Aorta (tissue), 5 donors: ENCODE measurements at places on chromosomes 2 and 18. TPM values are rescaled to one million over a fixed set of nuclear protein-coding genes. Genes with fewer than 3 reads are reported as not detected.

GRCh38 chr2:126787289-126787688, 111.4 kb upstream of the TEX51 start:
- DNase-seq, result no peak
- H3K27me3 ChIP-seq, result no peaks in the 10 kb centered on the region
- no peak overlapping the region for H3K27ac ChIP-seq

GRCh38 chr18:60649107-60649506, 276.5 kb upstream of the MC4R start:
- H3K4me3 ChIP-seq, result no peak overlapping the region
- H3K27me3 ChIP-seq, result no peaks in the 10 kb centered on the region
- H3K27ac ChIP-seq, result no peak overlapping the region
- no peaks in the 10 kb centered on the region for H3K4me1 ChIP-seq

DNA sequence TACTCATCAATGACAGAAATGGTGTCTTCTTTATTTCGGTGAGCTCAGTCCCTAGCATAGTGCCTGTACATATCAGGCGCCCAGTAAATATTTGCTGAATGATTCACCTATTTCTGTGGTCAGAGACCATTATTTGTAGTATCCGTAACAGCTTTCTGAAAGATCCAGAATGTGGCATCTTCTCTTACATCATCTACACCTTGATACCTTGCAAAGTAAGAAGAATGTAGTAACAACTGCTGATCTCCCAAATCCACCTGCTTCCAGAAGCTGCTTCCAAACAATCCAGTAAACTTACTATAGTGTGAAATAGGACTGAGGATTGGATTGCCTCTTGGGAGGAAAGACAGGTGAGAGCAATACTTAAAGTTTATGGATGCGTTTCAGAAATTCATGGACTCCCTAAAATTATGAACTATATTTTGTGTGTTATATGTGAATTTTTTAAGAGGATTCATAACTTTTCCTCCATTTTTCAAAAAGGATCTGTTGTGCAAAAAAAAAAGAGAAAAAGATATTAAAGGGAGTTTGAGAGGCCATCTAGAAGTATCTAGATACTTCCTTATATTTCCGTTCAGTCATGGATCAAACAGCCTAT, 945 bp upstream of the ASXL2 start:
- H3K36me3 ChIP-seq, result no peaks in the 10 kb centered on the region
- H3K27me3 ChIP-seq, result no peaks in the 10 kb centered on the region
- H3K4me3 ChIP-seq, result no peak overlapping the region
- H3K27ac ChIP-seq, result no peak overlapping the region

The RGPD3 gene
- not detected for total RNA-seq

- DNase-seq, result peak; percentile 13
- H3K4me3 ChIP-seq, result no peak overlapping the region
- H3K27me3 ChIP-seq, result no peaks in the 10 kb centered on the region
- H3K36me3 ChIP-seq, result no peaks in the 10 kb centered on the region
- H3K27ac ChIP-seq, result no peak overlapping the region
- no peaks in the 10 kb centered on the region for H3K4me1 ChIP-seq
Observed at GRCh38 chr2:230912046-230912445, 13.0 kb downstream of the GPR55 start.

GRCh38 chr2:237998530-237998929, 31.7 kb downstream of the UBE2F start:
- no peak overlapping the region for H3K27ac ChIP-seq
- peaks cover 5% of the 10 kb centered on the region for H3K4me1 ChIP-seq
- no peak for DNase-seq
- no peaks in the 10 kb centered on the region for H3K36me3 ChIP-seq
- H3K4me3 ChIP-seq, result no peak overlapping the region

GRCh38 chr2:235636546-235636945, 142.7 kb downstream of the AGAP1 start:
- no peaks in the 10 kb centered on the region for H3K4me1 ChIP-seq
- no peak overlapping the region for H3K4me3 ChIP-seq
- no peak for DNase-seq
- no peak overlapping the region for H3K27ac ChIP-seq
- no peaks in the 10 kb centered on the region for H3K27me3 ChIP-seq

The FOSL2 gene
- total RNA-seq, result 184 TPM

GRCh38 chr2:221025398-221025797, 546.7 kb downstream of the EPHA4 start:
- no peaks in the 10 kb centered on the region for H3K36me3 ChIP-seq
- no peak overlapping the region for H3K27ac ChIP-seq
- DNase-seq, result no peak
- no peaks in the 10 kb centered on the region for H3K27me3 ChIP-seq
- no peak overlapping the region for H3K4me3 ChIP-seq
- H3K4me1 ChIP-seq, result no peaks in the 10 kb centered on the region

DNA sequence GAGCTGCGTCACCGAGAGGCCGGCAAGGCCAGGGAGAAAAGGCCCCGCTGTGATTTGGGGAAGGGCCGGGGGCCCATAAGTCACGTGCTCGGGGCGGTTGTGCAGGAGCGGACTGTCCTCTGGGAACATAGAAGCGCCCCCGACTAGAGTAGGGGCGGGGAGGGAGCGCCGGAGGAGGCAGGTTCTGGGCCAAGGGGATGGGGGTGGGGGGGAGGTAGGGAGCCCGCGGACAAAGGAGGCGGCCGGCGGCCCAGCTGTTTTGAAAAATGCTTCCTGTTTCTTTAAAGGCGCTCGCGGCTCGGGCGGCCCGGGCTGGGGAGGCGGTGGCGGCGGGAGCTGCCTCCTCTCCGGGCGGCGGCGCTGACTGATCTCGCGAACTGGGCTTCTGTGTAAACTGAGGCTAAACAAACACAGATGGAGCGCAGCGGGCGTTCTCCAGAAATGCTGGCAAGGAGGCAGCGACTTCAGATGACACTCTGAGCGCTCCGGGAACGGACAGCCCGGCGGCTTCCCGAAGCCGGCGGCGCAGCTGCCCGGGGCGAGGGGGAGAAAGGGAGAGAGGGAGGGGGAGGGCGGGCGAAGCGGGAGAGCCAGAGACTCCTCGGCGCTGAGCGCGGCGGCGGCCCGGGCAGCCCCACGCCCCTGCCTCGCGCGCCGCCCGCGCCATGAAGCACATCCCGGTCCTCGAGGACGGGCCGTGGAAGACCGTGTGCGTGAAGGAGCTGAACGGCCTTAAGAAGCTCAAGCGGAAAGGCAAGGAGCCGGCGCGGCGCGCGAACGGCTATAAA, at the start of gene ATOH8:
ATOH8 (plus strand) TSS at position 467 of the 788 bp plus-strand sequence; CDS start at position 666, 199 bp downstream.
- peak within 1 kb of the TSS; percentile 88 for H3K27ac ChIP-seq
- no peaks in the 10 kb centered on the region for H3K36me3 ChIP-seq
- peak; percentile 93 for DNase-seq

GRCh38 chr2:105521176-105521575, 122.3 kb upstream of the FHL2 start:
- no peak overlapping the region for H3K4me3 ChIP-seq
- no peaks in the 10 kb centered on the region for H3K4me1 ChIP-seq
- no peaks in the 10 kb centered on the region for H3K27me3 ChIP-seq
- no peaks in the 10 kb centered on the region for H3K36me3 ChIP-seq
- no peak for DNase-seq

The GATA6 gene
- 28.7 TPM for total RNA-seq

DNA sequence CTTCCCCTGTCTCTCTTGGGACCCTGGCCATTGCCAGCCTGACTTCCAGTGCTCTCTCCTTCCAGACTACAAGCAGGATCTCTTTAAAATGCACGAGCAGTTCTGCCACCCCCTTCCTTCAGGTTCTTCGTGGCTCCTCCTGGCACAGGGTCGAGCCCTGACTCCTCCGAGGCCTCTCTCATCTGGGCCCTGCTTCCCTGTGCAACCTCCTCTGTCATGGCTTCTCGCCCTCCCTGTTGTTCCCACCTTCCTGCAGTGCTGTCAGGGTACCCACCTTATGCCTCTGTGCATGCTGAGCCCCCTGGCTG, 56.7 kb upstream of the RPL31 start:
- no peak overlapping the region for H3K27ac ChIP-seq
- DNase-seq, result no peak
- no peaks in the 10 kb centered on the region for H3K36me3 ChIP-seq
- no peak overlapping the region for H3K4me3 ChIP-seq

The OXER1 gene
- total RNA-seq, result 2.2 TPM

The GKN2 gene
- total RNA-seq, result not detected

GRCh38 chr18:30044496-30044895, 998.0 kb downstream of the DSC3 start:
- no peaks in the 10 kb centered on the region for H3K4me1 ChIP-seq
- H3K27ac ChIP-seq, result no peak overlapping the region
- H3K36me3 ChIP-seq, result no peaks in the 10 kb centered on the region
- H3K4me3 ChIP-seq, result no peak overlapping the region
- no peaks in the 10 kb centered on the region for H3K27me3 ChIP-seq

DNA sequence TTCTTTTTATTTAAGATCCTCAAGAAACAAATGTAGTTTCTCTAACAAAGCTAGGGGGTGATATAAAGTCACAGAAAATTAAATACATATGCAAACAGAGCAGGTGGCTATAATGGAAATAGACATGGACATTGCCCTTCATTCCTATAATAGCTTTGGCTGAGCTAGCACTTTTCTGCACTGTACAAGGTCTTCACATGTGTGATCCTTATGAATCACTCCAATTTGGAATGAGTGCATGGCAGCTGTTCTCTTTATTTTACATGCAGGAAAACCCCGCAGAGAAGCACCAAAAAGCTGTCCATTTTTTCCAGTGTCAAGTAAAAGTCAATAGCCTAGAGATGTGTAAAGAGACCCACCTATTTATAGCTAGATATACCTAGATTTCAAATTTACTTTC, 747.4 kb upstream of the SLC8A1 start:
- no peak for DNase-seq
- H3K4me3 ChIP-seq, result no peak overlapping the region
- no peak overlapping the region for H3K27ac ChIP-seq
- H3K27me3 ChIP-seq, result no peaks in the 10 kb centered on the region

DNA sequence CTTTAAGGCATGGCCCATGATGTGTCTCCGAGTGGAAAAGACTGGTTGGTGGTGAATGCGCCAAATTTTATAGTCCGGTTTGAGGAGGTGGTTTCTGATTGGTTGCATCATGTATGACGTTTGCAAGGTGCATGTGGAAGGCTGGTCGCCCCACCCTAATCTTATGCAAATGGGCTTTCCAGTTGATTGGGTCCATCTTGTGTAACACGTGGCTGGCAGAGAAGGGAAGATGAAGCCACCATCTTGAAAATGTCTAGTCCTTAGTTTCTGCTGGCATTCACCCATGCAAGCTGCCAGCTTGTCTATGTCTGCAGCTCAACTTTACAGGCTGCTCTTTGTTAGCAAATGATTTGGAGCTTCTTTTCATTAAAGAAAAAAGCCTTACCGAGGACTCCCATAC, 132.2 kb downstream of the PIK3C3 start:
- no peak for DNase-seq
- H3K4me3 ChIP-seq, result no peak overlapping the region

GRCh38 chr2:183244300-183244844, 120.1 kb downstream of the NUP35 start:
- no peaks in the 10 kb centered on the region for H3K4me1 ChIP-seq
- DNase-seq, result no peak
- no peak overlapping the region for H3K4me3 ChIP-seq
- no peaks in the 10 kb centered on the region for H3K27me3 ChIP-seq
- no peaks in the 10 kb centered on the region for H3K36me3 ChIP-seq

The IL36RN gene
- not detected for total RNA-seq

GRCh38 chr2:231581328-231581727, 11.3 kb upstream of the TEX44 start:
- H3K4me1 ChIP-seq, result no peaks in the 10 kb centered on the region
- H3K36me3 ChIP-seq, result no peaks in the 10 kb centered on the region
- H3K4me3 ChIP-seq, result no peak overlapping the region
- no peak overlapping the region for H3K27ac ChIP-seq
- DNase-seq, result no peak

- no peaks in the 10 kb centered on the region for H3K27me3 ChIP-seq
- H3K27ac ChIP-seq, result no peak overlapping the region
- DNase-seq, result no peak
Observed at GRCh38 chr18:74351354-74351753, 35.7 kb downstream of the C18orf63 start.

GRCh38 chr18:29712785-29713184, 1329.8 kb downstream of the DSC3 start:
- H3K4me3 ChIP-seq, result no peak overlapping the region
- H3K27ac ChIP-seq, result no peak overlapping the region
- DNase-seq, result no peak
- H3K27me3 ChIP-seq, result no peaks in the 10 kb centered on the region
- H3K4me1 ChIP-seq, result no peaks in the 10 kb centered on the region

DNA sequence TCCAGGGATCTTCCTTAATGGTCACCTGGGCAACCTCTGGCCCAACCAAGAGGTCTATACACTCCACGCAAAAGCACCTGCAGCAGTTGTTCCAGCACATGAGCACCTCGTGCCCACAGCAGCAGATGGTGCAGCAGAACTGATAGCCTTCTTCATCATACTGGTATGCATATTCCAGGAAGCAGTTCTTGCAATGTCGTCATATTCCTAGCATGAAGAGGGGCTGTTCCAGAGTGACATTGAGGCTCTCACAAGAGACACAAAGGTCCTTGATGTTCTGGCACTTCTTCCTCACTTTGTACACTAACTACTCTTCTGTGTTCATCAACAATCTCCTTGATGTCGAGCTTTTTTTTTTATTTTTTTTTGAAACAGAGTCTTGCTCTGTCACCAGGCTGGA, 386.2 kb downstream of the MEIS1 start:
- H3K4me3 ChIP-seq, result no peak overlapping the region
- H3K4me1 ChIP-seq, result no peaks in the 10 kb centered on the region
- no peak overlapping the region for H3K27ac ChIP-seq
- no peaks in the 10 kb centered on the region for H3K27me3 ChIP-seq
- no peak for DNase-seq

- no peak for DNase-seq
- no peaks in the 10 kb centered on the region for H3K4me1 ChIP-seq
- no peaks in the 10 kb centered on the region for H3K36me3 ChIP-seq
- no peak overlapping the region for H3K4me3 ChIP-seq
- no peaks in the 10 kb centered on the region for H3K27me3 ChIP-seq
Observed at GRCh38 chr18:44541781-44542180, 138.9 kb upstream of the SETBP1 start.

GRCh38 chr18:21599585-21600525, 649 bp downstream of the ESCO1 start:
- peak overlapping the region; percentile 74 for H3K27ac ChIP-seq
- H3K36me3 ChIP-seq, result no peaks in the 10 kb centered on the region

DNA sequence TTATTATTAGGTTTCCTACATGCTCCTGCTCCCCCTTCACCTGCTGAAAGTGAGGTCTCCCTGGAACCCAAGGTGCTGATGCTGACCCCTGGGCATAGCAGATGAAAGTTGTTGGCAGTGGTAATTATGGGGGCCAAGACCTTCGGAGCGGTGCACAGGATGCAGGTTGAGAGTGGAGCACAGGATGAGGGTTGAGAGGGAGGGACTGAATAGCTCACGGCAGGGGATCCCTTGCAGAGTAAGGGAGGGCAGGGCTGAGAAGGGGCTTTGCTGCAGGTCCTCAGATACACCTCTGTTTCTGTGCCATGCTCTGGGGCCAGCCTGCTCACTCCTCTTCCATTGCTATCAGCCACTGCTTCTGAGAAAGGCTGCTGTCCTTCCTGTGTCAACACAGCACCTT, 163.3 kb downstream of the FHOD3 start:
- DNase-seq, result no peak
- H3K27me3 ChIP-seq, result no peaks in the 10 kb centered on the region
- peak overlapping the region; percentile 1 for H3K27ac ChIP-seq
- H3K4me3 ChIP-seq, result no peak overlapping the region
- no peaks in the 10 kb centered on the region for H3K36me3 ChIP-seq
